ENCODE measurements at places on chromosomes 5 and 9. TPM values are rescaled to one million over a fixed set of nuclear protein-coding genes. Genes with fewer than 3 reads are reported as not detected.

The LRRC19 gene
- total RNA-seq = not detected

The ANAPC2 gene
- 76.8 TPM for total RNA-seq

The GLRA1 gene
- total RNA-seq = not detected

The CDK7 gene
- total RNA-seq = 21.4 TPM

GRCh38 chr5:151005187-151005949 is 15.0 kb upstream of the GPX3 start:
- DNase-seq = no peak

The ANP32B gene
- total RNA-seq = 108 TPM

DNA sequence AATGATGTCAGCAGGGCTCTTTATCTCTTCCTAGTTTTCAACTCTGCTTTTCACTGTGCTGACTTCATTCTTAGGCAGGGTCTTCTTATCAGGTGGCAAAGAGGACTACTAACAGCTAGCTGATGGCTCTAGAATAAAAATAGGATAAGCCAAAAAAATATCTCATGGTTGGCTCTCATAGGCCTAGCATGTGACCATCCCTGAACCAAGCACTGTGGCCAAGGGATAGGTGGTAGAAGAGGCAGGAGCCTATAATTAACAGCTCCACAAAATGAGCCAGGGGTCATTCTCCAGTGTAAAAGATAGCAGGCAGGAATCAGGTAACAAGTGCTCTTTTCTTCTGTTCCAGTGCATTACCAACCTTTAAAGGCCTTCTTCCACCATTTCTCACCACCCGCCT is 21.1 kb downstream of the ANKDD1B start:
- DNase-seq = no peak

- no peak for DNase-seq
Measured at GRCh38 chr5:141758310-141758998, 76.4 kb upstream of the ARAP3 start.

All from endothelial cell (in vitro differentiated cells).